Brain microvascular endothelial cell (primary cell): ENCODE measurements at places on chromosomes 12 and 14.

DNA sequence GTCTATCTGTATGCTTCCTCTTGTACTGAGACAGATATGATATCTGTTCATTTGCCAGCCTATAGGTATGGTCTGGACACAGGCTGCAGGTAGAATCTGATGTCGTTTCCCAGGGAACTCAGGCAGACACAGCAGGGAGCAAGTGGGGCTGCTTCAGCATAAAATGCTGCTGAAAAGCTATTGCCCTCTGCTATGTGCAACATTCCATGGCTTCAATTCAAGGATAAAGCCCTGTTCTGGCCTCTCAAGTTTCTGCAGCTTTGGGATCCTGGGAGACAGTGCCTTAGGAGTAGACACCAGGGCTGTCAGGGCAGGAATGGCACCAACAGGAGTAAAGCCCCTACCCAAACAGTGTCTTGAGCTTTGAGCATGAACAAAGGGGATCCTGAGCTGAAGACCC lies 173.5 kb downstream of the SLC41A2 start:
- DNase-seq = no peak

GRCh38 chr12:123033392-123034021 lies 53.0 kb downstream of the ARL6IP4 start:
- no peak for DNase-seq

DNA sequence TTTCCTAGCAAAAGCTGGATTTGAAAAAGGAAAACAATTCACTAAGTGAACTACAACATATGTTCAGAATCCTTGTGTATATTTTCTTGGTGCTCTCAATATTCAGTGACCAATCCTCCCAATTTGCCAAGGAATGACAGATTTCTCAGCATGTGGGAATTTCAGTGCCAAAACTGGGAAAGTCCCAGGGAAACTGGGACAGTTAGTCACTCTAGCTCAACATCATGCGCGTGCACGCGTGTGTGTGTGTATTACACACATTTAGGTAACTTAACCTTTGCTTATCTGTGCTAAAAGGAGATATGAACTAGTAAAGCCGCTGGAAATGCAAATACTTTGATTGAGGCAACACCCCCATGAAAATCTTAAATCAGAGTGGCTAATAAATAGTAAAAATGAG lies 26.1 kb upstream of the SLC6A13 start:
- peak; percentile 64 for DNase-seq

GRCh38 chr14:65027127-65027799 lies 40.6 kb downstream of the FNTB start:
- DNase-seq = no peak

DNA sequence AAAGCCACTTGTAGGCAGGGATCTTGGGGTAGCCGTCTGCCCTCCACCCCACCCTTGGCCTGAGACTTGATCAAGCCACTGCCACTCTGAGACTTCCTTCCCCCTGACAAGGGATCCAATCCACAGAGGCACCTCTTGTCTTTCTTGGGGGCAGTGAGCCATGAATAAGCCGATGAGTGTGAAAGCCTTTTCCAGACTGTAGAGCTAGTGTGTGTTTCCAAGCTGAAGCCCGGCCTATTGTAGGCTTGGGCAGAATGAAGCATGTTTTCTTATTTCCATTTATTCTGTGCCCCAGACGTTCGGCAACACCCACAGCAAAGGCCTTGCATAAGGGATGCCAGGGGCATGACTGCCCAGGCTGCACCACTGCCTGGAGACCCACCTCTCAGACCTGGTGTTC lies 991.6 kb downstream of the BCL11B start:
- DNase-seq = no peak

- DNase-seq = no peak
Observed at GRCh38 chr12:116370886-116371580, 93.5 kb upstream of the MED13L start.

DNA sequence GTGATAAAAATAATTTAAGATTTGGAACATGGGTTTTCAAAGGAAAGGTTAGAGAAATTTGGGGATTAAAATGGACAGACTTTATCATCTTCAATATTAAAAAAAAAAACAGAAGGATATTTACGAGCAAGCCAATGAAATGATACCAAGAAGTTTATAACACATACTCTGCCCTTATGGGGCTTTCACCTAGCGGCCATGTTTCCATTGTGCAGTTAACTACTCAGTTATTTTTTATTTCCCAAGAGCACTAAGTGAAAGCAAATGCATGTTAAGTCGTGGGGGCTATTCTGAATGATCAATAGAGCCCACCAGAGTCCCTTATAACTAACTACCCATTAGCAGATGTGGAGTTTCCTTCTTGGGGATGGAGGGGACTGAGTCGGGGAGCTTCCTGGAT lies 53.9 kb downstream of the ETV6 start:
- no peak for DNase-seq

DNA sequence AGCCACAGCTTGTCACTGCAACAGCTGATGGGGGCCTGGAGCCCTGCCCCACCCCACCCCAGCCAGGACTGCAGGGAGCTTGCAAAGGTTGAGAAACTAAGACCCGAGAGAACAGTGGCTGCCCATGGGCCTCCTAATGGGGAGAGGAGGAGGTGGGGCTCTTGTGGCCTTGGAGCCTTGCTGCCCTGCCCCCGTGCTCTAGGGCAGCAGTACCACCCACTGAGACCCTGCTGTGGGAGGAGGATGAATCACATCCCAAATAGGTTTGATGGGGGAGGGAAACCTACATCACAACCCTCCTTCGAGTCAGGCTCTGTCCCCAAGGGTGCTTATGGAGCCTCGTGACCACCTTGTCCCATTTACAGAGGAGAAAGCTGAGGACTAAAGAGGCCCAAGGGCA lies 15.9 kb downstream of the HHIPL1 start:
- DNase-seq = no peak
